ENCODE measurements at places on chromosomes 1 and 21.

GRCh38 chr1:10825592-10825991 is 29.1 kb upstream of the CASZ1 start:
- no peak for DNase-seq

GRCh38 chr1:226696547-226696946 is 42.5 kb downstream of the ITPKB start:
- DNase-seq = no peak

DNA sequence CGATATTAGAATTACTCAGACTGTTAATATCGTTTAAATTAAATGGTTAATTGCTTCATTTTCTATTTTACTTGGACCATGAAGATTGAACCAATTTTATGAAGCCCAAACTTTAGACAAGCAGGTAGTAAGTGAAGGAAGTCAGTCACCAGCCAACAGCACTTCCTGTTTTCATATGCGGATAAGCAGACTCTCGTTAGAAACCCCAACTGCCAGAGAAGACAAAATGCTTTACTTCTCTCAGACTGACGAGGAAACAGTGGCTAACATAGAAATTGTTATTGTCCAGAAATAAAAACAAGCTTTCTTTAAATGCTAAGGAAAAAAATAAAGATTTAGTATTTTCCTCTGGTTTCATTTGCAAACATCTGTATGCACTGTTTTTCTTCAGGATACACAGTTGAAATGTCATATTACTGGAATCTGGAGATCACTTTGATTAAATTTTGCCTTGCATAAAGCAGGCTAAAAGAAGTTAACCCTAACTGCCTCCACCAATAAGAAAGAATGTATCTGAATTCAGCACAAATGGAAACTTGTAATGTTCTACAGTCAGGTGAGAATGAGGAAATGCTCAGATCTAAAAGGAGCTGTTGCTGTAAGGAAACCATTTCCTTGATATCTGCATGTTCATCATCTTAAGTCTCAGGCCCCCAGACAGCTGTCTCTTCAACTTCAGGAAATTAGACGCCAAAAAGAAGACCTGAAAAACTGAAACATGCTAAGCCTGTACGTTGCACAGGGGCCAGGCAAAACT is 129.8 kb upstream of the SAMSN1 start:
- DNase-seq = no peak

GRCh38 chr1:92346866-92347640 is 48.2 kb downstream of the RPAP2 start:
- no peak for DNase-seq

DNA sequence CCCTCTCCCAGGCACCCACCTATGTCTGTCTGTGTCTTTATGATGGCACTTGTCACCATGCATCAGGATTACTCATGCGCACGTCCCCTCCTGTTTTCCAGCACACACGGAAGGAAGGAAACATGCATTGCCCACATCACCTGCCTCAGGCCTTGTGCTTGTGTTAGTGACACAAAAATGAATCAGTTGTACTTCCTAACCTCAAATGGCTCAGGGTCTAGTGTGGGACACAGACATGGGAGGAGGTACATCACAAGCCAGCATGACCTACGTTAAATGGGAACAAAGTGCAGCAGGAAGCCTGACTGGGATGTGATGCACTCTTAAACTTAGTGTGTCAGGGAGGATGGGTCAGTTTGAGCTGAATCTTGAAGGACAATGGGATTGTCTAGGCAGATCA is 126.7 kb downstream of the TRABD2B start:
- no peak for DNase-seq

- DNase-seq = no peak
Measured at GRCh38 chr1:34070201-34070836, 94.7 kb downstream of the CSMD2 start.

- DNase-seq = peak; percentile 61
Measured at GRCh38 chr1:205301205-205301821, 20.2 kb downstream of the NUAK2 start.

- DNase-seq = peak; percentile 45
Measured at GRCh38 chr1:208132287-208132882, 111.8 kb downstream of the PLXNA2 start.

- DNase-seq = no peak
Measured at GRCh38 chr1:240090957-240091600, 604 bp upstream of the FMN2 start.

- no peak for DNase-seq
Measured at GRCh38 chr1:21822349-21822748, 10.3 kb downstream of the LDLRAD2 start.

DNA sequence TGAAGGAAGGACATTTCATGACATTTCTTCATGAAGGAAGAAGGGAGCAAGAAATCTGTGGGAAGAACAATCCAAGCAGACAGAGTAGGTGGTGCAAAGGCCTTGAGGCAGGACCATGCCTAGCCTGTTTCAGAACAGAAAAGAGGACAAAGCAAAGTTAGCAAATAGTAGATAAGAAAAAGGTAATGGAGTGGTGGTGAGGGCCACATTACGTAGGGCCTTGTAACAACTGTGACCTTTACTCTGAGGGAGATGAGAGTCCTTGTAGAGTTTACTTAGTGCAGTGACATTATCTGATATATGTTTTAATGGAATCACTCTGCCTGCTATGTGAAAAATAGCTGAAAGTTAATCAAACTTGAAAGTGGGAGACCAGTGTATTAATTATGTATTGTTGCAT is 6.4 kb upstream of the TSNAX start:
- no peak for DNase-seq

- no peak for DNase-seq
Measured at GRCh38 chr1:222914861-222915632, 100.2 kb downstream of the DISP1 start.

DNA sequence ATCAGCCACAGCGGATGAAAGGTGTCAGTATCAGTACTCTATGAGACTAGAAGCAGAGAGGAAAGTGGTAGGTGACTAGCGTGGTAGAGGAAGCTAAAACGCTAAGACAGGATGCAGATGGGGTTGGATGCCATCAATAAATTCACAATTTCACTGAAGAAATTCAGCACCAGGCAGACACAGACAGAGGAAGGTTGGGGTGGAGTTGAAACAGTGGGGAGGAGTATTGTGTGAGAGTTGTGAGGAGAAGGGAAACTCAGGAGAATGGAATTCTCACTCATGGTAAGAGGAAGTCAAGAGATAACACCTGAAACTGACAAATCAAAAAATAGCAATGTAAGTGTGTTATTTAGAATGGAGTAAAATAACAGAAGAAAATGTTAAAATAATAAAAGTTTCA is 208.5 kb upstream of the DAB1 start:
- DNase-seq = no peak

- DNase-seq = no peak
Measured at GRCh38 chr1:232470711-232471110, 159.2 kb downstream of the SIPA1L2 start.

DNA sequence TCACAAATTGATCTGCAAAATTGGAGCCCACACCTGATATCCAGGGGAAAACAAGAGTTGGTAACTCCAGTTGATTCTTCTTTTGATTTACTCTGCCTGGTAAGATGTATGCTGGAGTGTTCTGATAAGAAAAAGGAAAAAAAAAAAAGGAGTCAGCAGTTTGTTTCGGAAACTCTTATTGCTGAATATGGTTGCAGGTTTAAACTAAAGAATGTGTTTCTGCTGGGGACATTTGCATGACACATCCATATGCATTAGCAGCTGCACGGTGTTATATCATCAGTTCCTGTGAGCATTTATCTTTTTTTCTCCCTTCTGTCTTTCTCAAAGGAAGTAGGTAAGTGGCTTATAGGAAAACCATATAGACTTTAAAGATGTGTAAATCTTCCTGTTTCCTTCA is 418.5 kb upstream of the ESRRG start:
- no peak for DNase-seq

DNA sequence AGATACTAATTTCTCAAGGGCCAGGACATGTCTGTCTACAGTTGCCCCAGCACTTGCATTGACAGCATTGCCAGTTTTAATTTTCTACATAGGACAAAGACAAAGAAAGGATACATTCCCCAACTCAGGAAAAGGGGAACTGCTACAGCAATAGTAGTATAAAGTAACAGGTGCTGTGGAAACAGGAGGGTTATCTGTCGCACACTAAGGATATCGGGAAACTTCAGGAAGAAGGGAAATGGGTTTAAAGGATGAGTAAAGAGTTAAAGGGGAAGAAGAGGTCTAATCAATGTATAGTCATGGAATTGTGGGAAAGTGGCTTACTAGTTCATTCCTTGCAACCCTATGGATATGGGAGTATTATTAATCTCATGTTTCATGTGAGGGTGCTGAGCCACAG is 16.2 kb downstream of the SYNC start:
- DNase-seq = no peak

DNA sequence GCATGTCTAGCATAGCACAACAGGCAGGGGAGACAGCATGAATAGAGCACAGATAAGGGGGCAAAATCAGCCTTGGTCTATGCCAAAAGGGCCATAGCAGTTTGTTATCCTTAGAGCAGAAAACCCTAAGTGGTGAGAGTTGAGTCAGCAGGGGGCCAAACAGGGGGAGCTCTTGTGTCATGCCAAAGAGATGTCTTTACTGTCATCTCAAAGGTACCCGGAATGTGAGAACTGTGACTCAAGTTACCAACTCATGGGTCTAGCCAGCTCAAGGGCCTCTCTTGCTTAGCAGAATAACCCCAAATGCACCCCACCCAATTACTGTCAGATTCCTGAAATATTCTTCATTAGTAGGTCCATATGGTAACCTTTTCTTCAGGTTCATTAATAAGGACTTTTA is 45.9 kb upstream of the NRDC start:
- DNase-seq = no peak

- DNase-seq = no peak
Measured at GRCh38 chr1:67723620-67724019, 38.6 kb downstream of the GADD45A start.

DNA sequence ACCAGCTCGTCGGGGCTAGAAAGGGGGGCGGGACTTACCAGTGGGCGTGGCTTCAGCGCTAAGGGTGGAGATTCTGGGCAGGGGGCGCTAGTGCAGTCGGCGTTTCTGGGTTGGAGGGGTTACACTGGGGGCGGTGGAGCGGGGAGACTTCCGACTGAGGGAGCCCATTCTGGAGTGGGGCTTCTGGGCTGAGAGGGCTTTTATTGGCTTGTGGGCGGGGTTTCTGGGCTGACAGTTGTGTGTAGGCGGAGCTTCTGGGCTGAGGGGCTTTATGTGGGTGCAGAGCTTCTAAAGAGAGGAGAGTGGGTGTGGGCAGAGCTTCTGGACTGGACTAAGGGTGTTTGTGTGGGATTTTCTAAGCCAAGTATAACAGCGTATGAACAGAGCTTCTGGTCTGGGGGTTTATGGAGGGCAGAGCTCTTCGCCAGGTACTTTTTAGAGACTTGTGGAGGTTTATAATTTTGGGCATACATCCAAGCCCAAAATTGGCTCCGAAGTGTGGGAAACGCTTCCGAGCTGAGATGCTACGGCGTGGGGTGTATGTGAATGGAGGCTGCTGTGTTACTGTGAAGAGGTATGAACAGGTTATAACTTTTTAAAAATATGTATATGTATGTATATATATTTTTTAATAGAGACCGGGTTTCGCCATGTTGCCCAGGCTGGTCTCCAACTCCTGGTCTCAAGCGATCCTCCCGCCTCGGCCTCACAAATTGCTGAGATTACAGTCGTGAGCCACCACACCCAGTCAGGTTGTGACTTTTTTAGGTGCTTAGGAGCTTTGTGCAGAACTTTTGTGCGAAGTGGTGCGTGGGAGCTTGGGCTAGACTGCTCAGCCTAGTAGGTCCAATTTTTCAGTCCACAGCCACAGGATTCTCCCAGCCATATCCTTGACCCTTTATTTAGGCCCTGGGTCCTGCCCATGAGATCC is 825 bp downstream of the TMEM39B start:
- no peak for DNase-seq

- no peak for DNase-seq
Measured at GRCh38 chr1:10848109-10848684, 51.8 kb upstream of the CASZ1 start.

DNA sequence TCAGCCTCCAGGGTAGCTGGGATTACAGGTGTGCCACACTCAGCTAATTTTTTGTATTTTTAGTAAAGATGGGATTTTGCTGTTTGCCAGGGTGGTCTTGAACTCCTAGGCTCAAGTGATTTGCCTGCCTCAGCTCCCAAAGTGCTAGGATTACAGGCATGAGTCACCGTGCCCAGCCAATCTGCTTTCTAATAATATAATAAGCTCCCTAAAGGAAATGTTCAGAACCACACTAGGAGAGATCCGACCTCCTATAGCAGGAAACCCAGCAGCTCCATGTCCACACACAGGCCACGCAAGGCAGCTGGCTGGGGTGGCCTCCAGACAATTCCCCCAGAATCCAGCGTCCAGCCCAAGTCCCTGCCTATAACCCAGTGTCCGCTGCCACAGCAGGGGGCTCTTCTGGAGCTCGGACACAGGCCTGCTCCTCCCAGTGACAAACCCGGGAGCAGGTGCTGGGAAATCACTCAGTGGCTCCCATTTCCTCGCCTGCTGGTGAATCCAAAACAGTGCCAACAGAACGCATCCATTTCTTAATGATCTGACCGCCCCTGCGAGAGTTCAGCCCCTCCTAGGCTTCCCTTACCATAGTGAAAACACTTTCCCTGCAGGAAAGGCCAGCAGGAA is 7.5 kb downstream of the RIPK4 start:
- no peak for DNase-seq

- DNase-seq = no peak
Measured at GRCh38 chr1:12035312-12035711, 16.0 kb downstream of the MIIP start.

GRCh38 chr1:93769777-93770176 is 88.1 kb upstream of the BCAR3 start:
- no peak for DNase-seq

- DNase-seq = no peak
Measured at GRCh38 chr1:19294638-19295037, 6.1 kb upstream of the AKR7A3 start.

- DNase-seq = no peak
Measured at GRCh38 chr21:43827015-43827611, 37.7 kb downstream of the RRP1 start.

DNA sequence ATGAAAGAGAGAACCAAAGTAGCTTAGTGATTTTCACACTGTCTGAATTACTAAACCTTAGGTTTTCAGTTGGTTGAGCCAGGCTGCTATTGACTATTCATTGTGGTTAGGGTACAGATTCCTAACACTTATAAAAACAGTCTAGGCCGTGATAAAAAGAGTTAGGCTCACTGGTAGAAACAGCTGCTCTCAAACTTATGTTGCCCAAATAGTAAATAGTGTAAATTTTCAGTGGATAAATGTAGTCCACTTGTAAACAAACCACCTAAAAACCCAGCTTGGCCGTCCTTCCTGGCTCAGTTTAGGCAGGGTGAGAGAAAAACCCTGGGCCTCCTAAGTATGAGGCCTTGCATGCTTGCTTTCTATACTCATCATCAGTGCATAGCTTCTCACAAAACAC is 34.9 kb downstream of the ARID1A start:
- DNase-seq = no peak

Data from amniotic stem cell (primary cell).